Fibroblast of lung (primary cell): ENCODE measurements at places on chromosomes 2 and 18. TPM values are rescaled to one million over a fixed set of nuclear protein-coding genes. Genes with fewer than 3 reads are reported as not detected.

Gene RAB1A
- total RNA-seq, result 63.4 and 89.8 TPM in 2 replicates

Gene C2orf15
- total RNA-seq, result under 0.01 TPM in 1 of 2 replicates, not detected in the other

Gene KIF5C
- total RNA-seq, result 0.17 and 0.51 TPM in 2 replicates

Gene CTAGE1
- under 0.01 TPM in 1 of 2 replicates, not detected in the other for total RNA-seq

Gene CROCC2
- 0.33 and 0.51 TPM in 2 replicates for total RNA-seq

Gene IL18R1
- 0.50 and 5.4 TPM in 2 replicates for total RNA-seq

Gene HOXD8
- total RNA-seq, result not detected in 2 replicates

Gene LOXL3
- total RNA-seq, result 12.6 and 26.4 TPM in 2 replicates

Gene RNF152
- 15.2 and 24.4 TPM in 2 replicates for total RNA-seq

Gene INO80C
- total RNA-seq, result 1.5 and 3.1 TPM in 2 replicates

Gene RAB17
- total RNA-seq, result 0.17 and 0.26 TPM in 2 replicates

Gene C2orf66
- total RNA-seq, result 0.17 and 0.26 TPM in 2 replicates
